Prostate gland (tissue), 2 donors: ENCODE measurements at places on chromosomes 11 and 22. TPM values are rescaled to one million over a fixed set of nuclear protein-coding genes. Genes with fewer than 3 reads are reported as not detected.

Gene RBX1
- total RNA-seq: 42.8 TPM

- no peak overlapping the region for H3K27ac ChIP-seq
- DNase-seq: no peak
- H3K4me3 ChIP-seq: no peak overlapping the region
- H3K27me3 ChIP-seq: no peaks in the 10 kb centered on the region
- H3K4me1 ChIP-seq: peaks cover under 1% of the 10 kb centered on the region
Measured at GRCh38 chr11:47430524-47430923, 4.3 kb upstream of the PSMC3 start.

DNA sequence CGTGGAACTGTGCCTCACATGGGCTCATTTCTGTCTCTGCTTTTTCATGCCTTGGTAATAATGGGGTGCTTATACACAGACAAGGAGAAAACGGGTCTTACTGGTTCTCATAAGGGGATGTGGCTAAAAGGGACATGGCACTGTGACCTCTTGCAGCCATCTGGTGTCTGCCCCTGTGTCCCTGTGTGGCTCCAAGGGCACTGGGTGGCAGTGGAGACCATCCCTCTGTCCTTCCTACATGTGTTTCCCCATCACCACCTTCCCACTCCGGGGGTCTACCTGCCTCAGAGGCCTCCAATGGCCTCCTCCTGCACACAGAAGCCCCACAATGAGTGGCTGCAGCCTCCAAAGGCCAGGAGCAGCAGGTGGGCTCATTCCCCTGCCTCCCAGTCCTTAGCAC lies 221.2 kb downstream of the CEP164 start:
- H3K27me3 ChIP-seq: peaks cover 2% of the 10 kb centered on the region
- H3K27ac ChIP-seq: no peak overlapping the region
- H3K4me1 ChIP-seq: no peaks in the 10 kb centered on the region

DNA sequence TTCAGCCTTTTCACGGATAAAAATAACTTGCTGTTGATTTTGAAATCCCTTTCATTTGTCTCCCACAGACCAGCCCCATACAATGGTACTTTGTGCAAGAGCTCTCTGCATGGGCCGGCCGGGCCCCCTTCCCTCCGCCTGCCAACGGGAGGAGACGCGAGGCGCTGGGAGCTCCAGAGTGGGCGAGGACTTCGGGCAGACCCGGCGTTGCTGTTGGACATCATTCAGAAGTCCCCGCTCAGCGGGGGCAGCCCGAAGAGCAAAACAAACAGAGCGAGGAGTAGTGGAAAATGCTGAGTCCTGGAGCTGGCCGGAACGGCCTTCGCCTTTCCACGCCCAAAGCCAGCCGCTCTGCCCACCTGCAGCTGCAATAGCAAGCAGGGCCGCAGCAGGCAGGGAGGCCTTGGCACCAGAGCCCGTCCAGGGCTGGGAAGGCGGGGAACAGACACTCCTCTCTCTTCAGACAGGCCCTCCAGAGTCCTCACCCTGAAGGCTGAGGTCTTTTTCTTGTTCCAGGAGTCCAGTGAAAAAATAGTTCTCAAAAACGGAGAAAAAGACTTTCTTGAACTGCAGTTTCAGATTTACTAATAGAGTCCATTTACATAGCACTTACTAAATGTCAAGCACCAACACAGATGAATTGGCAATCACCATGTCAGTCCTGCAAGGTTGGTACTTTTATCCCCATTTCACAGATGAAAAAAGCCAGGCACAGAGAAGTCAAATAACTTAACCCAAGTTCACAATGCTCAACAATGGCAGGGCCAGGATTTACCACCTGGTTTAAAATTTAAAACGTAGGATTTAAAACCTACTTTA lies 135.5 kb downstream of the ETS1 start:
- H3K27me3 ChIP-seq: no peaks in the 10 kb centered on the region
- no peak overlapping the region for H3K4me3 ChIP-seq
- H3K4me1 ChIP-seq: peaks cover 4% of the 10 kb centered on the region

- no peak overlapping the region for H3K27ac ChIP-seq
- H3K4me3 ChIP-seq: no peak overlapping the region
- H3K36me3 ChIP-seq: peaks cover 17% of the 10 kb centered on the region
- no peaks in the 10 kb centered on the region for H3K27me3 ChIP-seq
- DNase-seq: no peak
Measured at GRCh38 chr11:1281326-1281973, 28.0 kb downstream of the TOLLIP start.
